Stimulated activated CD4-positive, alpha-beta T cell treated with anti-CD3 and anti-CD28 coated beads, Interleukin-2, amount 100 ng/mL, for 48 hours (primary cell): ENCODE measurements at places on chromosomes 7 and 10.

DNA sequence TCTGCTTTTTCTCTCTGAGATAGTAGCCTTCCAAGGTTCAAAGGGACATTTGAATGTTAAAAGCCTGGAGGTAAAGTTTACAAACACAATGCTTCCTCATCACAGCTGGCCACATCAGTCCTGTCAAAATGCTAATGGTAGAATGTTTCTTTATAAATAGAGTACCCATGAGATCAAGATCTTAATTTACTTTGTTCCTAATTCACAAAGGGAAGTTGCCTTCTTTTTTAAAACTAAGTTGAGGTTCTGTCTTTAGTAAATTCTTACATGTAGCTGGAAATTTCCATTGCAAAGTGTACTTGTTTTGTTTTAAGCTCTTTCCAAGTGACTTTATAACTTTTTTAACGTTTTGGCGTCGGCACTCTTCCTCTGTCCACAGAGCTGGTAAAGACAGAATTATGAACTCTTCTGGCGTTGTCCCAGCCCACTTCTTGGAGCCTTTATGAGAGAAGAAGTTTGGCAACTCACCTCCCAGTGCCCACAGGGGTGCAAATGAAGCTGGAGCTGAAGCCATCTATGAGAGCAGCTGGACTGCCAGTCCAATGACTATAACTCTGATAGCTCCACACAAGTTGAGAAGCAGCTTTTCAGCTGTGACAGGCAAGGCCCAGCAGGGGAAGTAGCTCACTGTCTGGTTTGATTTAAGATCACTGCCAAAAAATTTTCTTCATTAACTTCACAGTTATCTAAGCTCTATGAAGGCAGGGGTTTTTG lies 23.3 kb downstream of the FZD1 start:
- no peak for DNase-seq

- no peak for DNase-seq
These were observed 9.8 kb downstream of the ATP6V1F start for GRCh38 chr7:128872394-128872824.

GRCh38 chr7:561631-562373 lies 42.2 kb upstream of the PDGFA start:
- no peak for DNase-seq

GRCh38 chr7:137989590-137989989 lies 12.3 kb downstream of the CREB3L2 start:
- DNase-seq: no peak

GRCh38 chr10:119268428-119268827 lies 61.1 kb downstream of the GRK5 start:
- DNase-seq: no peak

- no peak for DNase-seq
These were observed 130.8 kb downstream of the ZNF467 start for GRCh38 chr7:149642589-149642988.
